ENCODE measurements at places on chromosomes 12 and 14.
A peak's percentile ranks its signal among the peaks of the same experiment; 100 is the strongest.

DNA sequence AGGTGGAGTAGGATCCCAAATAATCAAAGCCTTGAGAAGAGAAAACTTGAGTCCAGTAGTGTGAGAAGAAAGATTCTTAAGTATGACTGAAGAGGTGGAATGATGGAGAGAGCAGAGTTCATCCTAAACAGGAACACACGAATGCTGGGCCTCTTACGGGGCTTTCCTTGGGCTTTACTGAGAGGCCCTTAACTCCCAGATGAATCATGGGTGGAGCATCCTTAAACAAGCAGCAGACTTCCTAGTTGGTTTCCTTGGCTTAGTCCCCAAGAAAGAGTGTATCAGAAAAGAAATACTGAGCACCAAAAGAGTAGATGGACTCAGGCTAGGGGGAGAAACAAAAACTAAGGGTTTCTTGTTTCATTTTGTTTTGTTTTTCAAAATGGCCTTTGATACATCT lies 132.5 kb downstream of the GPR135 start:
- DNase-seq = no peak

- peak; percentile 21 for DNase-seq
Measured at GRCh38 chr14:93655078-93655750, 133.1 kb downstream of the PRIMA1 start.

DNA sequence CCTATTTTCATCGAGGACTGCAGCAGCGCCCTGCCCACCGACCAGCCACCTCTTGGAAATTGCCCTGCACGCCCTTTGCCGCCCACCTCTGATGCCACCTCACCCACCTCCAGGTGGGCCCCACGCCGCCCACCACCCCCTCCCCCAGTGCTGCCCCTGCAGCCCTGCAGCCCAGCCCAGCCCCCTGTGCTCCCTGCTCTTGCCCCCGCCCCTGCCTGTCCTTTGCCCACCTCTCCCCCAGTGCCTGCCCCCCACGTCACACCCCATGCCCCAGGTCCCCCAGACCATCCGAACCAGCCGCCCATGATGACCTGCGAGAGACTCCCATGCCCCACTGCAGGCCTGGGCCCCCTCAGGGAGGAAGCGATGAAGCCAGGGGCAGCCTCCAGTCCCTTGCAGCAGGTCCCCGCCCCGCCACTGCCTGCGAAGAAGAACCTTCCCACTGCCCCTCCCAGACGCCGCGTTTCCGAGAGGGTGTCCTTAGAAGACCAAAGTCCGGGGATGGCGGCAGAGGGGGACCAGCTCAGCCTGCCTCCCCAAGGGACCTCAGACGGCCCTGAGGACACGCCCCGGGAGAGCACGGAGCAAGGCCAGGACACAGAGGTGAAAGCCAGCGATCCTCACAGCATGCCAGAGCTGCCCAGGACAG lies 96.5 kb downstream of the LGMN start:
- DNase-seq = no peak

DNA sequence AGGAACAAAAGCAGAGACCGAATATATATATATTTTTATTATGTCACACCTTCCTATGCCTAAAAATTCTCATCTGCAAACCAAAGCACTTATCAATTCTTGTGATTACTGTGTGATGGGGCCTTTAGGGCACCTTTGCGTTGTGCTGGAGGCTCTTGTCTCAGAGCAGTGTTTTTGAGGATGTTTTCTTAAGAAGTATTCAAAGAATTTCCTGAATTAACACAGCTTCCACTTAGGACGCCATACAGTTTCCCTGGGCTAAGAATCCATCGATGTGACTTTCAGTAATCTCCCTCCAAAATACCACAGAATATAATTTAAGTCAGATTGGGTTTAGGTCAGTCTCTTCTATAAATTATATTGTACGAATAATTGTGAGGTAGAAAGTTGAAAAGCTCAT lies 22.0 kb upstream of the HIF1A start:
- no peak for DNase-seq

DNA sequence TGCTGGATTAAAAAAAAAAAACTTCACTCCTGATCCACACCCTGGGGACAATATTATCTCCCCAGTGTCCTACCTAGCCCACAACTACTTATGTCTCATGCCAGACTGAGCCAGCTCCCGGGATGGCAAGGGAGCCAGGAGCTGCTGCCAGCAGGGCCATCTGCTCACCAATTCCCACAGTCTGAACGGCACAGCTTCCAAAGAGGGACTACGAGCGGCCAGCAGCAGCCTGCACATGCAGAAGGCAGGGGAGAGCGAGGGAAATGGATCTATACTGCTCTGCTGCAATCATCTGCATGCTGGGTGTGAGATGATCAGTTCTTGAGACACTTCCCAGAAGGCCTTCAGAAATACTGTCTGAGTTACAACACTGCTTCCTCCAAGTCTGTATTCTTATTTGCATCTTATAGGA lies 11.1 kb downstream of the SSH1 start:
- no peak for DNase-seq

DNA sequence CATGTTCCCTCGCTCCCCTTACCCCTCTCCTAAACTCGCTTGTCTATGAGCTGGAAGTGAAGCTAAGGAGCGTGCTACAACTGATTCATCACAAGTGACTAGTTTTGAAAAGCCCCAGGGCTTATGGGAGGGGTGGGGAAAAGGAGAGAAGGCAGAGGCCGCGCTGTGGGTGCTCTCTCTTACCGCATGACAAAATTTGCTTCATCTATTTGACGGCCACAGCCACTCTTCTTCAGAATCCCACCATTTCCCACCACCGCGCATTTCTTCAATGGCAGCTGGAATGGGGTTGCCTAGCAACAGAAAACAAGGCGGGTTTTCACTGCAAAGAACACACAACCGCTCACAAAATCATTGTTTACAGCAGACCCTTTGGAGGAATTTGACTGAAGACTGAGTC lies 79.4 kb downstream of the ST8SIA1 start:
- DNase-seq = no peak

- DNase-seq = no peak
Measured at GRCh38 chr12:69464428-69464827, 5.8 kb upstream of the FRS2 start.

GRCh38 chr14:42750771-42751170 lies 1144.1 kb downstream of the LRFN5 start:
- no peak for DNase-seq

- no peak for DNase-seq
Measured at GRCh38 chr14:93089521-93090269, 26.0 kb downstream of the ITPK1 start.
